ENCODE measurements at places on chromosomes 11 and 22.

DNA sequence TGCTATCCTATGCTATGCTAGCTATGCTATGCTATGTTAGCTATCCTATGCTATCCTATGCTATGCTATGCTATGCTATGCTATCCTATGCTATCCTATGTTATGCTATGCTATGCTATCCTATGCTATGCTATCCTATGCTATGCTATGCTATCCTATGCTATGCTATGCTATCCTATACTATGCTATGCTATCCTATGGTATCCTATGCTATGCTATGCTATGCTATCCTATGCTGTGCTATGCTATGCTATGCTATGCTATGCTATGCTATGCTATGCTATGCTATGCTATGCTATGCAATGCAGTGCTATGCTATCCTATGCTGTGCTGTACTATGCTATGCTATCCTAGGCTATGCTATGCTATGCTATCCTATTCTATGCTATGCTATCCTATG lies 8.6 kb upstream of the MS4A1 start:
- no peak for DNase-seq

- DNase-seq: no peak
These were observed 6.4 kb downstream of the MS4A15 start for GRCh38 chr11:60762851-60763691.

DNA sequence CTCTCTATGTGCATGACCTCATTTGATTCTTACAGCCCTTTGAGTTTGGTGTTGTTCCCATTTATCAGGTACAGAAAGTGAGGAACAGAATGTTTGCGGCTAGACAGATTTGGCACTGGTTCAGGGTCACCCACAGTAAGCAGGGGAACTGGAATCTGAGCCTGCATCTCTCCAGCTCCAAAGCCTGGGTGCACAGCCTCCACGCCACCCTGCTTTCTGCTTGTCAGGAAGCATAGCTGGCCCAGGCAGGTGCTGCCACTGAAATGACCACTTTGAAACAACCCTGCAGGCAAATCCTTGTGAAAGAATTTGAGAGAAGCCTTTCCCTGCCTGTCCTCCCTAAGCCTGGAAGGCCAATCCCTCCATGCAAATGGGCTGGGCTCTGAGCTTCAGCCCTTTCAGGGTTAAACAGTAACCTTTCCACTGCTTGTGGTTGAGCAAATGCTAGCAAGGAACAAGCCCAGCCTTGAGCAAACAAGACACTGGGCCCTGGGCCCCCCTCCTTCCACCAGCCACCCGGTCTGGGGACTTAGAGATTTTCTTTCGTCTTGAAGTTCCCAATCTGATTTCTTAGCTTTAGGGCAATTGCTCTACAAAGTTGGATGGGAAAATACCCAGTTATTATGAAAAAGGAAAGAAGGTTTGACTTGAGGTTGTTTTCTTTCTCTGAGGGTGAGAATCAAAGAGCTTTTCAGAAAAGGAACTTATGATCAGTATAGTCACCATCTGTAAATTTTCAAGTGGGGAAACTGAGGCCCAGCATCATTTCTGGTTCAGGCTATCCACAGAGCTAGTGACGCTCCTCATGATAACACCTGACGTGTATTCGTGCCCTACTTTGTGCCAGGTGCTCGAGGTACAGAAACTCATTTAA lies 19.4 kb downstream of the EHF start:
- no peak for DNase-seq

DNA sequence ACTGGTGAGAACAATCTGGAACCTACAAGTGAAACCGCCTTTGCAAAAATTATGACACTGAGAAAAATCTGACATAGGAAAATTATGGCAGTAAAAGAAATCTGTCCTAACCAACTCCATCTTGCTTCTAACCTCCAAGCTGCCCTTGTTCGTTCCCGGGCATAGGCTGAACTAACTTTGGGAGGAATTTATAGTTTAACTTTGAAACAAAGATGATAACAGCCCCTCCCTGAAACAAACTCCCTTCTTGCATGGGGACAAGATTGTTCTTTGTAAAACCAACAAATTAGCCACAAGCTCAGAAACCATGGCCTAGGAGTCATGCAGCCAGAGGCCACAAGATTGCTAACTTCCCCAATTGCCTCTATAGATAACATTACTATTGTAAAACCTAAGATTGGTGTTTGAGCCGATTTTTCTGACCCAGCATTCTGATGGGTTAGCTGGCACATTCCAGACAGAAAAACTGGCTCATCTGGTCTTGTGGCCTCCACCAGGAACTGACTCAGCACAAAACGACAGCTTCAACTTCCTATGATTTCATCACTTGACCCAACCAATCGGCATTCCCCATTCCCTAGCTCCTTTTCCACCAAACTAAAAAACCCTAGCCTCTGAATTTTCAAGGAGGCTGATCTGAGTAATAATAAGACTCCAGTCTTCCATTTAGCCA lies 3.6 kb upstream of the CCDC81 start:
- no peak for DNase-seq

GRCh38 chr11:86069408-86070101 lies 671 bp upstream of the PICALM start:
- DNase-seq: no peak
